A549 (cell line): ENCODE measurements at places on chromosomes 2 and 18. TPM values are rescaled to one million over a fixed set of nuclear protein-coding genes. Genes with fewer than 3 reads are reported as not detected.
A peak's percentile ranks its signal among the peaks of the same experiment; 100 is the strongest.

DNA sequence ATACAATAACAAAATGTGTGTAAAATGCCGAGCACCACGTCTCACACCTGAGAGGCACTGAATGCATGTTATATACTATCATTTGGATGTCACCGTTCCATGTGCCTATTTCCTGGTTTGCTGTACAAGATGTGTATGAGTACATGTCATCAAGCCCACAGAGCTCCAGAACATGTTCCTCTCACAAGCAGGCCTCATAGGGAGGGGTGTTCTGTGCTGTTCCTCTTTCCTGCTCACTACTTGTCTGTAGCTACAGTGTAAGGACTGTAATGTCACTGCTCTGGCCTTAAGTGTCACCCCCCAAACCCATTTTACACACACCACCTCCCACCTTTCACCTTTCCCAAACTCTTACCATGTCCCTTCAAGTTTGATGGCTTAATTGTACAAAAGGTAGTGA is 1.8 kb downstream of the AFF3 start:
- DNase-seq, result no peak

DNA sequence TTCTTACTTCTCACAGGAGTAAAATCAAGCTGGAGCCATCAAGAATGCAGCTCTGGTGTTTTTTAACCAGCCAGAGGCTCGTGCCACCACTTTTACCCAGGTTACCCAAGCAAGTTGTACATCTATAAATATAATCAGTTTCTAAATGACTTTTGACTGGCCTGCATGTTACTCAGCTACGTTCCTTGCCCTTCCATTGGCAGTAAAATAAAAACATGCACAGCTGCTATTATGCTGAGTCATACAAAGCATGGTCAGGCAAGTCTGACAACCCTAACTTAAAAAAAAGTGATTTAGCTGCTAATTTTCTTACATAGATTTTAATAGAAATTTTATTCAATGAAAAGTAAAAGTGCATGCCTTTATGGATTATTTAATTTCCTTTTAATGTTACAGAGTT is 111.7 kb upstream of the CSRNP3 start:
- peak; percentile 29 for DNase-seq

GRCh38 chr2:159585622-159586021 is 30.7 kb downstream of the BAZ2B start:
- no peak for DNase-seq

DNA sequence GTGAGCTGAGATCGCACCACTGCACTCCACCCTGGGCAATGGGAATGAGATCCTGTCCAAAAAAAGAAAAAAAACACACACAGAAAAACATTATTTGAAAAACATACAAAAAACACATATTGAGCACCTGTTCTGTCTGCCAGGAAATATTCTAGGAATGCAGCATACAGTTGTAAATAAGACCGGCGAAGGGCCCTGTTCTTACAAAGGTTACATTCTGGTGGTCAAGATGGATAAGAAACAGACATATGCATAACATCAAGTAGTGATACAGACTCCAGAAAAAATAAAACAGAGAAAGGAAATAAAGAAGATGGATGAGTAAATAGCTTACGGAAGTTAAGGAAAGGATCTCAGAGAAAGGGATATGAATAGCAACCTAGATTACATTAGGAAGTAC is 159.8 kb downstream of the GALNT3 start:
- DNase-seq, result no peak

DNA sequence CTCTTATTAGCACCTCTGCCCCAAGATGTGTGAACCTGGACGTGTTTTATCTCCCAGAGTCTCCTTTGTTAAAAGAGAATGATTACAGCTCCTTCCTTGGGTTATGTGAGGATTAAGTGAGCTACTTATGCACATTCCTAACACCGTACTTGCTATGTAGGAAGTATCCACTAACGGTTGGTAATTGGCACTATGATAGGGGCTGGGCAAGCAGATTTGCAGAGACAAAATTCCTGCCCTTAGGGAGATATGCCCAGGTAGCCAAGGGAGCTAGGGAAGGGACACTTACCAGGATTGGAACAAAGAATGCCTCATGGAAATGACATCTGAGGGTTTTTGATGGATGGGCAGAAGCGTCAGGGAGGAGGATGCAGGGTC is 11.5 kb upstream of the ALPK2 start:
- DNase-seq, result no peak

DNA sequence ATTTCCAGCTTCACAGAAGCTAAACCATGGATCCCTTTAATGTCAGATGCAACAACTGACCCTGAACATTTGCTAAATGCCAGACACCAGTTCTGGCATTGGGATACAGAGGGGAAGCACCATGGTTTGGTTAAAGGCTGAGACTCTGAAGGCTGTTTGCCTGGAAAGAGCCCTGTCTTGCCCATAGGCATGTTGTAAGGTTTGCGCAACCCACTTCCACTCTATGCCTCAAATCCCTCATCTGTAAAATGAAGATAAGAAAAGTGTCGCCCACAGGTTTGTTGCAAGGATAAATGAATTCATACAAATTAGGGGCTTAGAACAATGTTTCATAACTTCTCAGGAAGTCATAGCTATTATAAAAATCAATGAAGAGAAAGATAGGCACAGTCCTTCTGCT is 380.9 kb upstream of the GYPC start:
- no peak for DNase-seq

DNA sequence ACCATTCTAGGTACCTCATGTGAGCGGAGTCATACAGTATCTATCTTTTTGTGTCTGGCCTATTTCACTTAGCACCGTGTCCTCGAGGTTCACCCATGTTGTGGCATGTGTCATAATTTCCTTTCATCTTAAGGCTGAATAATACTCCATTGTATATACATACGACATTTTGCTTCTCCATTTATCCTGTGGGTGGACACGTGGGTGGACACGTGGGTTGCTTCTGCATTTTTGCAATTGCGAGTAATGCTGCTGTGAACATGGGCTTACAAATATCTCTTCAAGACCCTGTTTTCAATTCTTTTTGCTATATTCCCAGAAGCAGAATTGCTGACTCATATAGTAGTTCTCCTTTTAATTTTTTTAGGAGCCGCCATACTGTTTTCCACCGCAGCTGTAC is 243.6 kb upstream of the EPAS1 start:
- no peak for DNase-seq

DNA sequence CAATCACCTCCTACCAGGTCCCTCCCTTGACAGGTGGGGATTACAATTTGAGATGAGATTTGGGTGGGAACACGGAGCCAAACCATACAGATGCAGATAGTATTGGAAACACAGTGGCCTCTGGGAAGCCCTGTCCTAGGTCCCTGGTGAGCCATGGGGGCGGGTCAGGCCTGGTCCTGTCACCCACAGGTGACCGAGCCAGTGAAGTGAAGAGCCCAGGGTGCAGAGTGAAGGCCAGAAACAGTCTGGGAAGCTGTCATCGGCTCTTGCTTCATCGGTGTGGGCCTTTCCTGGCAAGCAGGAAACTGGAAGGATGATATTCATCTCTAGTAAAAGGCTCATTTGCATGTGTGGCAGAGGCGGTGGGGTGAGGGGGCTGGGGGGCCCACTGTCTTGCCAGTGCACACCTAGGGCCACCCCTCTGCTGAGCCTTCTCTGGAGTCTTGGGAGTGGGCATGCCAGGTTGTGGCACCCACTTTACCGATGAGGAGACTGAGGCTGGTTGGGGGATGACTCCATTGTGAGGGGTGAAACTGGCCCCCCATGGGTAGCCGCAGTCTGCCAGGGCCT is 290.6 kb downstream of the NDUFA10 start:
- DNase-seq, result no peak

- DNase-seq, result no peak
These were observed 324.9 kb upstream of the MEX3C start for GRCh38 chr18:51522338-51522737.

The ARHGEF4 gene
- 2.1 to 2.5 TPM (median 2.2 TPM) in 3 replicates for polyA plus RNA-seq

The CHST10 gene
- polyA plus RNA-seq, result 15.1 to 17.1 TPM (median 16.6 TPM) in 3 replicates

The ABCG8 gene
- polyA plus RNA-seq, result not detected in 3 replicates

The RBM44 gene
- polyA plus RNA-seq, result 0.14 to 0.30 TPM (median 0.21 TPM) in 3 replicates
